Activated T-helper 1 cell treated with anti-CD3 and anti-CD28 coated beads, Interleukin-2, amount 50 U/mL, for 16 hours (primary cell): ENCODE measurements at places on chromosomes 2 and 18.

GRCh38 chr2:44930274-44931197 lies 11.0 kb upstream of the SIX3 start:
- DNase-seq = no peak

- no peak for DNase-seq
Observed at GRCh38 chr18:24878289-24878688, 417.9 kb downstream of the HRH4 start.

- DNase-seq = no peak
Observed at GRCh38 chr2:168208652-168209051, 38.7 kb downstream of the STK39 start.

DNA sequence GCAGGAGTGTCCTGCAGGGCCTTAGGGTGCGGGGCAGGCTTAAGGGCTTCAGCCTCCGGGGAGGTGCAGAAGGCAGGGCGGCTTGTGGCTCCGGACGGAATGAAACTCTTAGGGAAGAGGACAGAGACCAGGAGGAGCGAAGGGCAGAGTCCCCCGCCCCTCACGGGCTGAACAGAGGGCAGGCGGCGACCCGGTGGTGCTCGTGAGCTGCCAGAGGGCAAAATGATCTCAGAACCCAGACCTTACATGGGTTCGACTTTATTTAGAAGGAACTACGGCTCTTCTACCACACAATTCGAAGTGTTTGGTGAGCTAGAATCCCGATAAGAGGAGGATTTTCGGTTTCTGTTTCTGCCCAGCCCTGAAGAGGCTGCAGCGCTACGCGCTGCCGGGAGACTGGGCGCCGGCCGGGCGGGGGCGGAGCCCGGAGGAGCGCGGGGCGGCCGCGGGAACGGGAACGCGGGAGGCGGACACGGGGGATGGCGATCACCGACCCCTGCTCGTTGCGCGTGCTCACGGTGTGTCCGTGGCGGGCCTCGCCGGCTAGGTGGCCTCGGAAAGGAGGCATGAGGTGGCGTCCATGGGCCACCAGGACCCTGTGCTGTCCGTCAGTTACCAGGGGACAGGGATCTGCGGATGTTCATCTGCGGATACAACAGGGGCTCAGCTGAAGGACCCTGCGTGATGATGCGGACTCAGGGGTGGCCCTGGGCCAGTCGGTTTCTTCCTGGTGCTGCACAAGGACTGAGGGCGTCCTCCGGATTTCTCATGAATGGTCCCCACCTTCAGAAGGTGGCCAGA lies 4.2 kb upstream of the SP100 start:
- DNase-seq = peak; percentile 51

DNA sequence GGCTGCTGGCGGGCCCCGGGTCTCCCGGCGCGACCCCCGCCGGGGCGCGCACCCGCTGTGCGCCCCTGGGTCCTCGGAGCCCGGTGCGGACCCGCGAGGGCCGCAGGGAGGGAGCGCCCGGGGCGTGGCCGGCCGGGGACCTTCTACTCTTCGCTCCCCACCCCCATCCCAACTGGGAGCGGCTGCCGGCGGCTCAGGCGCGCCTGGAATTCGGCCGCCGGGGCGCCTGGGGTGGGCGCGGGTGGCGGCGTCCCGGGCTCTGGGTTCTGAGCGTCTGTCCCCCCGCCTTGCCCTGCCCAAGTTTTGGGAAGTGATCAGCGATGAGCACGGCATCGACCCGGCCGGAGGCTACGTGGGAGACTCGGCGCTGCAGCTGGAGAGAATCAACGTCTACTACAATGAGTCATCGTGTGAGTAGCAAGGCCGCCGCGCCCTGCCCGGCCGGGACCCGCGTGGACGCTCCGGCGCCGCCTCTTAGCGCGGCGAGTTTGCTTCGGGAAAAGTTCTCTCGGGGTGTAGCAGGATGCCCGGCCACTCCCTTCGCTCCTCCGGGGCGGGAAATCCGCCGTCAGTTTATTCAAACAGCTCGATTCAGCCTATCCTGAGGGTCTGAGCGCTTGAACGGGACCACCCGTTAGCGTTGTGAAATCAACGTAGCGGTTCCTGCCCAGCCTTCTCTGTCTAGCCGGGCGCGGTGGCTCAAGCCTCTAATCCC lies 502 bp downstream of the TUBB6 start:
- no peak for DNase-seq

DNA sequence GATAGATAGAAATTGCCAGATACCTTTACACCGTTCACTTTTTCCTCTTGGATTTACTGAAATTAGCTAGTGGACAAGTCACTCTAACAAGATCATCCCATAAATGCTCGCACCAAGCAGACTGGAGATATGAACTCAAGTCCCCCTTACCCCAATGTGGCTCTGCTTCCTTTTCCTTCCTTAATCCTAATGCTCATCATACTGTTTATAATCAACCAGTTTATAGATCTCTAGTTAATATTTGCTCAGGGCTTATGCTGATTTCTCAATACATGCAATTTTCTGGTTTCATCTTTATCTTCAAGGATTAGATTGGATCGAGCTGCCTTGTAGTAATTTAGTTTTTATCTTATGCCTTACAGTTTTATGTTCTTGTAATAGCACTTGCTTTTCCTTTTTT lies 318.3 kb upstream of the KLHL29 start:
- DNase-seq = no peak
